ENCODE measurements at places on chromosomes 7 and 10.

GRCh38 chr7:42763137-42763551 lies 148.7 kb downstream of the C7orf25 start:
- DNase-seq: no peak

DNA sequence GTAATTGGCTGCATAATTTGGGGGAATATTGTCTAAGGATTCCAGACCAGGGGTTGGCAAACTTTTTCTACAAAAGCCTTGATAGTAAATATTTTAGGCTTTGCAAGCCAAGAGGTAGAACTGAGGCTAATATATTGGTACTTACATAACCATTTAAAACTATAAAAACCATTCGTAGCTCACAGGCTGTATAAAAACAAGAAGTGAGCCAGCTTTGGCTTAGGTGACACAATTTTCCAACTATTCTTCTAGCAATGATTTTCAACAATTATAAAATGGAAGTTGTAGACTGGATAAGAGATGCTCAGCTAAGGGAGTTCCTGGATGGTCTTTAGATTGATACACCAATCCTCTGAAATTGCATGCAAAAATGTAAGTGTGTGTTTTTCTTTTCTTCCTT lies 1.4 kb downstream of the GPR141 start:
- no peak for DNase-seq

GRCh38 chr7:98289333-98289875 lies 7.9 kb downstream of the BRI3 start:
- no peak for DNase-seq

DNA sequence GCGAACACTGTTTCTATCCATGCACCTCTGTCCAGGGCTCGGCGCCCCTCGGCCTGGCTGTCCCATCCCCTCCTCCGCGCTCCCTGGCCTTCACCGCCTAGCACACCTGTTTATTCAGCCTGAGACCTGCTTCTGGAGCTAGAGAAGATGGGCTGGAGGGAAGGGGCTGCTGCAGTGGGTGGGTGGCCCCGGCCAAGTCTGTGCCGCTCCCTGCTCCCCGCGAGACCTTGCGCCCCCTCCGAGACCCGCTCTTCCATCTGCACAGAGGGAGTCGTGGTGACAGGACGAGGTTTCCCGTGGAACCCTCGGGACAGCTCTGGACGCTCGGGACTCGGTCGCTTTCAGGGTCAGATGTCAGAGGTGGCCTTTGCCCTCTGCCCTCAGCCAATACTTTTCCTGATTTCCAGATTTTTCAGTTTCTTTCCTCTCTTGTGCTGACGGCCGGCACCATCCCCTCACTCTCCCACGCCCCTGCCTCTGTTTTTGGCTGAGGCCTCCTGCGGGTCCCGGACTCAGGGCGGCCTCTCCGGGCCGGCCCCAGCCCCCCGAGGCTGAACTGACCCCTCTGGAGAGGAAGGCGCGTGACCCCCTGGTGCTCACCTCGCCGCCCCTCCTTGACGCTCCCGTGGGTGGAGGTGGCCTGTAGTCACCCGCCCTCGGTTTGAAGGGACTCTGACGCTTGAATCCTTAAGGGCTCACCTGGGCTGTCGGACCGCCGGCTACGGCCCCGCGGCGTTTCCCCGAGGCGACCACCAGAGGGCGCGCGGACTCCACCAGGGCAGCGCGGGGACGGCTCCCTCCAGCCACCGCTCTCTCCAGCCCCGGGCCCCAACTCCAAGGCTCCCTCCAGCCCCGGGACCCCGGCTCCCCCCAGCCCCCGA lies 15.6 kb downstream of the SHH start:
- peak; percentile 26 for DNase-seq

DNA sequence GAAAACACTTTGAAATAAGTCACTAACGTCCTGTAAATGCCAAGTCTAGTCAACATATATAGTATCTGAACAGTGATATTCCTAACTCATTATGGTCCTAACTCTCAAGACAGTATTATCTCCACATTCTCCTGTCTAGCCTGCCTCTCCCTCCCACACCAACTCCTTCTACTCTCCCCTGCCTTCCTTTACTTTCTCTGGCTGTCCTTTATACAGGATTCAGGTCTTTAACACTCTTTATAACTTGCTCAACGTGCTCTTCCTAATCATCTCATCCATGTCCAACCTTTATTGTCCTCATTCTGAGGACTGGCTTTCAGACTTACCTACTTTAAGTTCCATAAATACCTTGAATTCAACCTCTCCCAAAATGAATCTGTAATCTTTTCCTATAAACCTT lies 42.5 kb downstream of the MTPN start:
- DNase-seq: no peak

DNA sequence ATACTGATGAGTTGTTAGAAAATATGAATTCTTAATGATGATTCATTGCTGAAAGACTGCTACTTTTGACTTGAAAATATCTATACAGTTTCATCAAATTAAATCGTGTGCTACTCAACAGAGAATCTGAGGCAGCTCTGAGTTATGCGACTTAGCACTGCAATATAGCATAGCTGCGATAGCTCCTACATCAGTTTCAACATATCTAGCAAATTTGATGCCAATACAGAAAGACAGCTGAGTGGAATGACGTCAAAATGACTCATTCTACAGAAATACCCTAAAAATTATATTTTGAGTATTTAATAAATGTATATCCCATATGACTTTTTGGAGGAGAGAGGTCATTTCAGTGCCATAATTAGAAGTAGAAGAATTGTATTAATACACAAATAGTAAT lies 1.1 kb upstream of the TARP start:
- DNase-seq: no peak

- DNase-seq: no peak
Observed at GRCh38 chr10:26031300-26031699, 97.3 kb downstream of the MYO3A start.

DNA sequence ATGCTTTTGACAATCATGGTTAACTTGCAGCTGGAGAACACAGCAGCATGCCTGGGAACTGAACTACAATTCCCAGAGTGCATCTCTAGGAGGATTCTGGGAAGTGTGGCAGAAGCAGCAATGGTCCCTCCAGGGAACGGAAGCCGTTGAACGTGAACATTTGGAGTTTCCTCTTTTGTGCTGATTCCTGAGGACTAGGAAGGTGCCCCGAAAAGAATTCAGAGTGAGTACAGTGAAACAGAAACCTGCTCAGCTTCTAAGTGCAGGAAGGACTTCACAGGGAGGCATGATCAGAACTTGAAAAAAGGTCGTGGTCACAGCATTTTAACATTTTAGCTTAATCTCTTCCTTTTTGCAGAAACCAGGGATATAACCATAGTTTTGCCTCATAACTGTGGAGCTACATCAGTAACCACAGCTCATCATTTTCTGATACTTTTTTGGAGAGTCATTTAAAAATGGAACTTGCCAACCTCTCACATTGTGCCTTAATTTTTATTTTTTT lies at the start of gene NUDT13:
NUDT13 (plus strand) TSS at position 111 of the 505 bp plus-strand sequence. CDS start 3,911 bp downstream, outside the sequence.
- peak; percentile 26 for DNase-seq

GRCh38 chr10:79026806-79027146 lies 42.0 kb upstream of the ZMIZ1 start:
- no peak for DNase-seq

GRCh38 chr7:63042730-63043511 lies 955.7 kb upstream of the ZNF722 start:
- no peak for DNase-seq

GRCh38 chr10:69385454-69386350 lies 31.0 kb downstream of the TACR2 start:
- no peak for DNase-seq

GRCh38 chr7:101602484-101603241 lies 26.4 kb downstream of the MYL10 start:
- peak; percentile 39 for DNase-seq

- no peak for DNase-seq
Observed at GRCh38 chr10:75379212-75379724, 22.3 kb downstream of the ZNF503 start.

GRCh38 chr7:110283056-110283455 lies 807.9 kb upstream of the LRRN3 start:
- no peak for DNase-seq

DNA sequence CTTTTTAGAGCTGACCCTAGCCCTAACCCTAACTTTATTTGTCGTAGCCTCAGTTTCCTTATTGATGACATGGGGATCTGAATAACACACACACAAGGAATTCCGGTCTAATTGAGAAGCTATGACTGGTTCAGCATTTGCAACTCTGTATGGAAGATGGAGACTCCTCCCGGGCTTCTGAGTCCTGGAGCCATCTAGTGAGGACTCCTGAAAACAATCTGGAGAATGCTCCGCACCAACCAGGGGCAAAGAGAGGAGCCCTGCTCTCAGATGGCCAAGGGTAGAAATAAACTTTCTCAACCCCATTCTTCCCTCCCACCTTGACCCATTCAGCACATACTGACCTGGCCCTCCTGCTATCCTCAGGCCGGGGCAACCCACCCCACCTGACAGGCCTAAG lies 26.4 kb downstream of the MBL2 start:
- no peak for DNase-seq

- DNase-seq: no peak
Observed at GRCh38 chr10:94364482-94364881, 1.7 kb upstream of the NOC3L start.

DNA sequence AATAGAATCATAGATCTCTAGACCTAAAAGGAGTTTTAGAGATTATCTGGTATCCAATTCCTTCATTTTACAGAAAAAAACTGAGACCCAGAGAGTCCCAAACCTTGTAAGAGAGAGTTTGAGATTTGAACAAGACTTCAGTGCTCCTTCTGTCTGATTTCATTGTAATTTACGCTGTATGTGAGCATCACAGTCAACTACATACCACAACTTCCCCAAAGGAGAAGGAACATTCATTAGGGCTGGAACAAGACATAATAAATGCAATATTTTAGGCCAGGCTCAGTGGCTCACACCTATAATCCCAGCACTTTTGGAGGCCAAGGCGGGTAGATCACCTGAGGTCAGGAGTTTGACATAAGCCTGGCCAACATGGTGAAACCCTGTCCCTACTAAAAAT lies 17.3 kb upstream of the PRKAR2B start:
- no peak for DNase-seq

DNA sequence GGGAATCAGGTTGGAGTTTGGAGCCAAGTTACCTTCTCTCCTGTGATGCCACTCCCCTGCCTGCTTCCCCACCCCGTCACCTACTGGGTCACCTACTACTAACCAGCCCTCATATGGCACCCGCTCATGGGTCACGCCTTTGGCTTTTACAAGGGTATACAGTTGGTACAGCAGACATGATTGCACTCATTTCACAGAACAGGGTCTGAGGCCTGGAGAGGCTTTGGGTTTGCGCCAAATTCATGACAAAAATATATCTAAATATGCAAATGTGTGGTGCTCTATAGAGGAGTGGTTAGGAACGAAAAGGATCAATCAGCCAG lies 10.7 kb downstream of the CRYGN start:
- no peak for DNase-seq

DNA sequence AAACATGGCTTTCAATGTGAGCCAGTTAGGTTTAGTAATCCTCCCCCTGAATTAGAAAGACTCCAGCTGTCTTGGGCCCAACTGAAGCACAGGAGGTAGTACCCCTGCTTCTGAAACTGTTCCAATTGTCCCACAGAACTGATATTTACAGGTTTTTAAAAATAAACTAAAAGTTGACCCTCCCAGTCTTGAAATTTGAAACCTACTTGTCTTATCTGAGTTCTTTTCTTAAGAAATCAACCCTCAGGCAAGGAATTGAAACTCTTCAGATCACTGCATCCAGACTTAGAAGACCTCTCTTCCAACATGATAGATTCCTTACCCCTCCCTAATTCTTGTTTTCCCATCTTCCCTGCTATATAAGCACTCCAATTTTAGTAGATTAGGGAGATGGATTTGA lies 13.3 kb upstream of the ARHGAP21 start:
- no peak for DNase-seq

DNA sequence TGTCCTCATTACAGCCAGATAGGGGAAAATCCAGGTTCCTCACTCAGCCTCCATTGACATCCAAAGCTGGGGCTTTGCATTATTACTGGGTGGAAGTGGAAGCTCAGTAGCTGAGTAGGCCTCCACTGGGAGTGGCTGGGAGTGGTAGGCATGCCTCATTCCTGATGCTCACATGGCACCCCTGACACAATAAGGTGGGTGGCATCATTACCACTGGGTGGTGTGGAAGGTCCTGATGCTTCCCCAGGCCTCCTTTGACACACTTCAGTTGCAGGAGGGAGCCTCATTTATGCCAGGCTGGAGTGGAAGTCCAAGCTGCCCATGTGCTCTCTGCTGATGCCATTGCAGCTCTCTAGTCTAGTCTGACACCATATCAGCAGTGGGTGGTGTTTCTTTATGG lies 48.2 kb upstream of the GPR141 start:
- no peak for DNase-seq

DNA sequence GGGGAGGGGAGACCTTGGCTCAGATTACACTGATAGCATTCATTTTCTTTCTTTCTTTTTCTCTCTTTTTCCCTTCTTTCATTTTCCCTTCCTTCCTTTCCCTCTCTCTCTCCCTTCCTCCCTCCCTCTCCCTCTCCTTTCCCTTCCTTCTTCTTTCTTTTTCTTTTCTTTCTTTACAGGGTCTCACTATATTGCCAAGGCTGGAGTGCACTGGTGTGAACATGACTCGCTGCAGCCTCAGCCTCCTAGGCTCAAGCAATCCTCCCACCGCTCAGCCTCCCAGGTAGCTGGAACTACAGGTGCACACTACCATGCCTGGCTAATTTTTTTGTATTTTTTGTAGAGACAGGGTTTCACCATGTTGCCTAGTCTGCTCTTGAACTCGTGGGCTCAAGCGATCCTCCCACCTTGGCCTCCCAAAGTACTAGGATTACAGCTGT lies 73.0 kb upstream of the MKRN1 start:
- DNase-seq: no peak

- DNase-seq: peak; percentile 23
Observed at GRCh38 chr10:71864911-71865361, 13.9 kb upstream of the PSAP start.

GRCh38 chr10:133141958-133142340 lies 18.1 kb upstream of the KNDC1 start:
- DNase-seq: no peak

DNA sequence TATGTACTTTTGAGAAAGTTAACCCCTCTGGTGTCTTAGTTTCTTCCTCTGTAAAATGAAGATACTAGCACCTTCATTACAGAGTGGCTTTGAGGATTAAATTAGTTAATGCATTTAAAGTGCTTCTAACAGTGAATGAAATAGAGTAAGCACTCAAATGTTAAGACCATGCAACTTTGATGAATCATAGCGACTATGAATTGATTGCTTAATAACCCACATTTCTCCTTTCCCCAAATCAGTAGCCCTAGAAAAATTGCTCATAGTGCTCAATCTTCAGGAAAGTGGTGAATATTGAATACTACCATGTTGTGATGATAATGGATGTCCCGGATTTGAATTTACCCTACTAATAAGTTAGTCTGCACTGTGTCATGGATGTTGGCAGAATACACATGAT lies 48.1 kb downstream of the CD36 start:
- no peak for DNase-seq

All from stimulated activated CD8-positive, alpha-beta memory T cell treated with anti-CD3 and anti-CD28 coated beads, Interleukin-7, amount 100 ng/mL, for 48 hours (primary cell).